ENCODE measurements at places on chromosomes 4 and X.

- no peak for DNase-seq
Observed at GRCh38 chr4:85298037-85298436, 176.9 kb upstream of the ARHGAP24 start.

DNA sequence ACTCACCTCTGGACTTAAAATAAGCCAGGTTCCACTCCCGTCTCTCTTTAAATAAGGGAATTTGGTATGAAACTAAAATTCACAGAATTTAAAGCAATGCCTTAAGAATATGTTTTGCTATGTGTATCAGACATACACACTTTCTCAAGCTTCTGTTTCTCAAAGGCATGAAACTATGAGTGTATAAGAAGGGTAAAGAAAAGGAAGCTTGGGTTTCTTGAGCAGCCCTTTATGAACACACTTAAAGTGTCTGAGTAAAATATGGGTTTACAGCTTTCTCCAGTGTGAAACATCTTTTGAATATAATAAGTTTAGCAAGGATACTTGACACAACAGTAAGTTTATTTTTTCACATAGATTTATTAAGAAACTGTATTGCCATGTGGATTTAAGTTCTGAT lies 370.5 kb downstream of the TMA16 start:
- DNase-seq, result no peak

DNA sequence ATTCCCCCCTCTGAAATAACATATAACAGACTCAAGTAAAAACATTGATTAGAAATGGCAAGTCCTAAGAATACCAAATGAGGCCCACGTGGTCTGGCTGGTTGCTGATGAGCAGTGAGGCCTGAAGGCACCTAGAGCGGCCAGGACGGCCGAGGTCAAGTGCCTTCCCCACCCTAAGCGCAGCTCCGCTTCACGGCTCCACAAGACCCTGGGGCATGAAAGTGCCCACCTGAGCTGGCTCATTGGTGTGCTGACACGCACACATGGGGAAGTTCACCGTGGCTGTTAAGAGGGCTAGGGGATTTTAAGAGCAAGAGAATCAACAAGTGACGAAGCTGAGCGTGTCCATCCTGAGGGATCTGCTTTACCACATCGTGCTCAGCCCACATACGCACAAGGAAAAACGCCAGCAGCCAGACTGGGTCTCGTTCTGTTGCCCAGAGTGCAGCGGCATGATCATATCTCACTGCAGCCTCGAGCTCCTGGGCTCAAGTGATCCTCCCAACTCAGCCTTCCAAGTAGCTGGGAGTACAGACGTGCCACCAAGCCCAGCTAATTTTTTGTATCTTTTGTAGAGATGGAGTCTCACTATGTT lies 22.4 kb downstream of the DCTD start:
- no peak for DNase-seq

DNA sequence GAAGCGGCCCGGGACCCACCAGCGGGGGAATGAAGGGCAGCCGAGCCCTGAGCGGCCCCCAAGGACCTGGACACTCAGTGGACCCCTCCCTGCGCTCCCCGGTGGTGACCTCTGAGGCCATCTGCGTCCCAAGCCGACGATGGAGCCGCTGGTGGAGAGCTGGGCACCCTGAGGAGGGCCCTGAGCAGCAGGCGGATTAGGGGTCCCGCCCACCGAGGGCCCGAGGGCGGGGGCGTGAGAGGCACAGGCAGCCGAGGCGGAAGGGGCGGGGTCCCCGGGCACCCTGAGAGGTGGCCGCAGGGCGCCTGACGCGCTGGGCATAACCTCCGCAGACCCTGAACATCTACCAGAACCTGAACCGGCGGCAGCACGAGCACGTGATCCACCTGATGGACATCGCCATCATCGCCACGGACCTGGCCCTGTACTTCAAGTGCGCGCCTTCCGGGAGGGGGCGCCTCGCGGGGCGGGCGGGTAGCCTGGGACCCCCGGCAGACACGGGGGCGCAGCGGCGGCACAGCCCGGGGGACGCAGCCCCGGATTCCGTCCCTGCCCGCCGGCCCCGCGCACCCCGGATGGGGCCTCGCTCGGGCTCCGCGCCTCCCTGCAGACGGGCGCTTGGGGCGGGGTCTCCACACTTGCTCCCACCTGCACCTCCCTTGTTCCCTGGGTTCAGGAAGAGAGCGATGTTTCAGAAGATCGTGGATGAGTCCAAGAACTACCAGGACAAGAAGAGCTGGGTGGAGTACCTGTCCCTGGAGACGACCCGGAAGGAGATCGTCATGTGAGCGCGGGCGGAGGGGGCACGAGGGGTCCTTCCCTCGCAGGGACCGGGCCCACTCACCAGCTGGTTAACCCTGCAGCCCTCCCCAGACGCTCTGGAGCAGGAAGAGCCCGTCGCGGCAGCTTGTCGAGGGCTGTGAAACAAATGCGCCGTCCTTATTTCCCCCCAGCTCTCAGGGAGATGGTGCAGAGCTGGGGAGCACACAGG lies 10.3 kb downstream of the ATP5ME start:
- no peak for DNase-seq

DNA sequence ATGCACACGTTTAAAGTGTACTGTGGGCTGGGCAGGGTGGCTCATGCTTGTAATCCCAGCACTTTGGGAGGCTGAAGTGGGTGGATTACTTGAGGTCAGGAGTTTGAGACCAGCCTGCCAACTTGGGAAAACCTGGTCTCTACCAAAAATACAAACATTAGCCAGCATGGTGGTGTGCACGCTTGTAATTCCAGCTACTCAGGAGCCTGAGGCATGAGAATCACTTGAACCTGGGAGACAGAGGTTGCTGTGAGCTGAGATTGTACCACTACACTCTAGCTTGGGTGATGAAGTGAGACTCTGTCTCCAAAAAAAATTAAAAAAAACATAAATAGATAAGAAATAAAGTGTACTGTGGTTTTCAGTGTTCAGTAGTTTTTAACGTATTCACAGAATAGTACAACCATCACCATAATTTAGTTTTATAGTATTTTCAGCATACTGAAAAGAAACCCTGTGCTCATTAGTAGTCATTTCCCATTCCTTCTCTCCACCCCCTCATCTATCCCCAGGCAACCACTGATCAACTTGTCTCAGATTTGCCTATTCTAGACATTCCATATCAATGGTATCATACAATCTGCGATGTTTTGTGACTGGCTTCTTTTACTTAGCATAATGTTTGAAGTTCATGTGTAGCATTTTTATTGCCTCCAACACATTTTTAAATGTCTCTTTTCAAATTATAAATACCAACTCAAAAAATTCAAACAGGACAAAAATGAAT lies 19.1 kb downstream of the SLAIN2 start:
- no peak for DNase-seq

- DNase-seq, result no peak
Observed at GRCh38 chr4:81260443-81261101, 45.5 kb upstream of the PRKG2 start.

- no peak for DNase-seq
Observed at GRCh38 chr4:159770969-159771368, 668.1 kb downstream of the RAPGEF2 start.

- DNase-seq, result no peak
Observed at GRCh38 chrX:35728481-35728880, 69.7 kb upstream of the MAGEB16 start.
